ENCODE measurements at places on chromosomes 3 and 15. TPM values are rescaled to one million over a fixed set of nuclear protein-coding genes. Genes with fewer than 3 reads are reported as not detected.

Gene TERC
- total RNA-seq = 6.9 TPM

- DNase-seq = no peak
- H3K27me3 ChIP-seq = no peaks in the 10 kb centered on the region
- H3K4me3 ChIP-seq = no peak overlapping the region
- H3K36me3 ChIP-seq = no peaks in the 10 kb centered on the region
- H3K27ac ChIP-seq = no peak overlapping the region
These were observed 592.2 kb upstream of the TBL1XR1 start for GRCh38 chr3:177789500-177789899.

- H3K36me3 ChIP-seq = no peaks in the 10 kb centered on the region
- peaks cover 10% of the 10 kb centered on the region for H3K27me3 ChIP-seq
- H3K4me3 ChIP-seq = no peak overlapping the region
- H3K4me1 ChIP-seq = no peaks in the 10 kb centered on the region
These were observed 62.4 kb upstream of the PCSK6 start for GRCh38 chr15:101551696-101552591.

GRCh38 chr3:117322866-117323265 lies 613.3 kb downstream of the TUSC7 start:
- H3K4me1 ChIP-seq = no peaks in the 10 kb centered on the region
- H3K4me3 ChIP-seq = no peak overlapping the region
- DNase-seq = no peak
- no peaks in the 10 kb centered on the region for H3K36me3 ChIP-seq

Gene TTLL13
- total RNA-seq = 1.3 TPM

DNA sequence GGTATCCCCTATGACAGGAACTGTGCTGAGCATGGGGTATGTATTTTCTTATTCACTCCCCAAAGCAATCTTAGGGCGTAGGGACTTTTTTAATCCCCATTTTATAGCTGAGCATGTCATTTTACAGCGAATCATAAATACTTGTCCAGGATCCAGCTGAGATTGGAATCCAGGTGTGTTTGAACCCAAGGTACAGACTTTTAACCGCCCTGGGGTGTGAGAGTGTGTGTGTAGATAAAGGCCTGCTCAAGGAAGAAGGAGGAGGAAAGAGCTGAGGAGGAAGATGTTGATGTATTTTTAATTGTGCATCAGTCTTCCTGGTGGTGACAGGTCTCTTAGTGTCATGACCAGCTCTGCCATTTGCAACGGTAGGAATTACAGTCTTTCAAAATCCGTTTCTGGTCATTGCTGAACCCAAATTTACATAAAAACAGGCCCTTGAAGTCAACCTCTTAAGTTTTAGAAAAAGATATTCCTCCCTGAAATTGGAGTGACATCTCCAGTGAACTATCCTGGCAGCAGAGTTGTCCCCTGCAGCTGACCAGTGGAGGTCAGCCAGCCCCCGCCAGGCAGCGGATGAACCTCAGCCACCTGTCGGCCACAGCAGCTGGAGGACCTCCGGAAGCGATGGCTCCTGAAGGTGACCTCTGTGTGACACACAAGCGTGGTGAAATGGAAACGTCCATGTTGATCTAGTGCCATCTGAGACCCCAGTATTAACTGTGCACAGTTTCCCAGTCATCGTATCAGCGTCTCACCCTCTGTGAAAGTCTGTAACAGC lies 92.8 kb upstream of the MITF start:
- no peaks in the 10 kb centered on the region for H3K4me1 ChIP-seq
- H3K36me3 ChIP-seq = no peaks in the 10 kb centered on the region
- no peaks in the 10 kb centered on the region for H3K27me3 ChIP-seq

DNA sequence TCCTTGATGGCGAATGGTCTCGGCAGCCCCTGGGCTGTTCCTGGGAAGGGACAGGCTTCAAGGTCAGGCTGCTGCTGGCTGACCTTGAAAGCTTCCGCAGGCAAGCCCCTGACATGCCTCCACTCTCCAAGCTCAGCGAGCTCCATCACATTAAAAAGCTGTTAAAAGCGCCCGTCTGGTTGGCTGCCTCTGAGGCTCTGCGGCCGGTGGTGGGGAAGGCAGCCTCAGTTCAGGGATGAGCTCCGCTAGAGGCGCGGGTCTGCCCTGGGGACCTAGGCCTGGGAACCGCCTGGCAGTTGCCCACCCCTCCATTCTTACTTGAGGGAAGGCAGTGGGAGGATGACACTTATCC lies 103.8 kb downstream of the LINGO1 start:
- DNase-seq = no peak
- no peak overlapping the region for H3K4me3 ChIP-seq
- peaks cover 8% of the 10 kb centered on the region for H3K27me3 ChIP-seq
- no peaks in the 10 kb centered on the region for H3K4me1 ChIP-seq
- H3K27ac ChIP-seq = no peak overlapping the region

GRCh38 chr3:162719684-162720341 lies 1223.2 kb downstream of the OTOL1 start:
- H3K36me3 ChIP-seq = no peaks in the 10 kb centered on the region
- no peak overlapping the region for H3K27ac ChIP-seq
- DNase-seq = no peak
- H3K27me3 ChIP-seq = no peaks in the 10 kb centered on the region

- peak overlapping the region; percentile 94 for H3K27ac ChIP-seq
- peaks cover 28% of the 10 kb centered on the region for H3K4me1 ChIP-seq
- H3K36me3 ChIP-seq = peaks cover 18% of the 10 kb centered on the region
- peaks cover 4% of the 10 kb centered on the region for H3K27me3 ChIP-seq
- no peak for DNase-seq
- peak overlapping the region; percentile 99 for H3K4me3 ChIP-seq
These were observed 1.7 kb downstream of the RAB11A start for GRCh38 chr15:65870889-65871533.

GRCh38 chr3:23664459-23664858 lies 141.3 kb upstream of the UBE2E1 start:
- DNase-seq = no peak
- peaks cover 11% of the 10 kb centered on the region for H3K27me3 ChIP-seq
- H3K4me1 ChIP-seq = no peaks in the 10 kb centered on the region
- H3K4me3 ChIP-seq = no peak overlapping the region

Gene PLA2G4D
- total RNA-seq = not detected

Gene NCK1
- total RNA-seq = 39.1 TPM

Gene NDN
- total RNA-seq = 5.1 TPM

Gene IL5RA
- not detected for total RNA-seq

DNA sequence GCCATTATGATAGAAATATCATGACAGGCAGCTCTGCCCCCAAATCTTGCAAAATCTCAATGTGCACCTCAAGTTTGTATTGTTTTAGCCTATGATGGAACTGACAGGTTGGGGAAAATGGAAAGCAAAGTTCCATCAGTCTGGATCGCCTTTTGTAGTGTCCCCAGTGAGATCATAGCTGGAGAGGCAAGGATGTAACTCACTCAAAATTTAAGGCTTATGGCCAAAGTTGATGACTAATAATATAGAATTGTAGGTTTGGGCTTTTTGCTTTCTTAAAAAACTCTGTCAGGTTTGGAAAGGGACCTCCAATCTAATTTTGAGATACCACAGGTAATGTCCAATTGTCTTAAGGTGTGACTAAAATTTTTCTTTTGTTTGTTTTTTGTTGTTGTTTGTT lies 1.4 kb upstream of the ACP3 start:
- H3K36me3 ChIP-seq = no peaks in the 10 kb centered on the region
- DNase-seq = no peak
- H3K4me1 ChIP-seq = peaks cover 4% of the 10 kb centered on the region

Gene GALNT15
- not detected for total RNA-seq

DNA sequence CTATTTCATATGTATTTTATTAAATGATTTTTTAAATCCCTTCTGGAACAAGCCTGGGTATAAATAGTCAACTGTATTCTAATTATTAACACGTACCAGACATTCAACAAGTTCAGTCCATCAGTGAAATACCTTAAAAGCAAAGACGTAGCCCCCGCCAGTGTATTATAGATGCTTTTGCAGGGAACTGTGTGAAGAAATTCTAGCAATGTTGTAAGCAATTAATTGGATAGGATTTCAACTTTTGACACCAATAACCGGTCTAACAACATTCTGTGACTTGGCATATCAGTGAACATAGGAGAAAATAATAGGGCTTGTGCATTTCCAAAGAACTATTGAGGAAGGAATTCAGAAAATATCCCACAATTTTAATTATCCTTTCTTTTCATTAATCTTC lies 67.2 kb upstream of the TGFBR2 start:
- no peaks in the 10 kb centered on the region for H3K4me1 ChIP-seq
- H3K4me3 ChIP-seq = no peak overlapping the region
- no peaks in the 10 kb centered on the region for H3K27me3 ChIP-seq
- no peak for DNase-seq

DNA sequence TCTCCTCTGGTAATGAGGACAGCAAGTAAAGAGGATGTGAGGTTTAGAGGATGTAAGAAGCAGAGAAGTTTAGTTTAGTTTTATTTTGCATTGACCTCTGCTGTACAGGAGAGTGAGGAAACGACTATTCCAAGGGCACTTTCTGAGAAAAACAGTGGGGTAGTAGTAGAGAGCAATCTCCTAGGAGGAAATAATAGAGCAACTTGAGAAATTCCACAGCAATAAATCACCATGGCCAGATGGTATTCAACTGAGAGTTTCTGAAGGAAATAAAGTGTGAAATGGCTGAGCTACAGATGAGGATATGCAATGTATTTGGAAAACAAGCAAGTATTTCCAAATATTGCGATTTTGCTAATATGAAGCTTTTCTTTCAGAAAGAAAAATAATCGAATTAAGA lies 118.9 kb downstream of the DPH6 start:
- H3K36me3 ChIP-seq = no peaks in the 10 kb centered on the region
- H3K4me1 ChIP-seq = no peaks in the 10 kb centered on the region
- no peak overlapping the region for H3K27ac ChIP-seq
- no peak overlapping the region for H3K4me3 ChIP-seq
- no peaks in the 10 kb centered on the region for H3K27me3 ChIP-seq
- DNase-seq = no peak
